PC-9 (cell line): ENCODE measurements at places on chromosomes 4 and X.
A peak's percentile ranks its signal among the peaks of the same experiment; 100 is the strongest.

- no peak for DNase-seq
Observed at GRCh38 chr4:101604976-101605375, 185.6 kb upstream of the BANK1 start.

GRCh38 chr4:186192066-186192612, 772 bp downstream of the CYP4V2 start:
- no peak for DNase-seq

DNA sequence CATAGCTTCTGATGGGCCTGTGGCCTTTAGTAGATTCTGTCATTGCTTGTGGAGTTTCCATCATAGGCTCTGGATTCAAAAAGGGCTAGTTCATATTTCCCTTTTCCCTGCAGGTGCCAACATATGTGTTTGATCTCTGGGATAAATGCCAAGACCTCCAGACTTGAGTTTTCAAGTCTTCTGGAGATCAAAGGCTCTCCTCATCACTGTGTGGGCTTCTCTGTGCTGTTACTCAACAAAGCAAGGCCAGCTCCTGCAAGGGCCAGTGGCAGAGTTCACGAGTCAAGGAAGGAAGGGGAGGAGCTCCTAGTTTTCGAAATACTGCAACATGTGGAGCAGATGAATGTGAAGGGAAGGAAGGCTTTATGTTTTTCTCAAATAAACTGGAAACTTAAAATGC, 62.7 kb upstream of the SCML1 start:
- no peak for DNase-seq

- DNase-seq, result peak; percentile 68
Observed at GRCh38 chrX:151082077-151082948, 94.1 kb upstream of the GPR50 start.

DNA sequence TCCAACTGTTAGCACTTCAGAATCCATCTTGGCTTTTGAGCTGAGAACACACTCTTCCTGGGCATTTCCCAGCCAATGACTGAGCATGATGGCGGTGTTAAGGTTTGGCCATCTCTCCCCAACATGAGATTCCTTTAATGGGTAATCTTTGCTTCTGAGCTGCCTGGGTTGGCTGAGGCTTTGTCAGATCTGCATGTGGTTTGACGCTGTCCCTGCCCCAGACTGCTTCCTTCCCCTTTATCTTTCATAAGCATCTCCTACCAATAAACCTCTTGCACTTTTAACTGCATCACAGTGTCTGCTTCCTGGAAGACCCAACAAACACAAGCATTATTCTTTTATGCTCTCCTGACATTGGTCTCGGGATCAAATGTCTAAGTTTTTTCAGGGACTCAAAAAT, 31.5 kb upstream of the DIPK2B start:
- no peak for DNase-seq

DNA sequence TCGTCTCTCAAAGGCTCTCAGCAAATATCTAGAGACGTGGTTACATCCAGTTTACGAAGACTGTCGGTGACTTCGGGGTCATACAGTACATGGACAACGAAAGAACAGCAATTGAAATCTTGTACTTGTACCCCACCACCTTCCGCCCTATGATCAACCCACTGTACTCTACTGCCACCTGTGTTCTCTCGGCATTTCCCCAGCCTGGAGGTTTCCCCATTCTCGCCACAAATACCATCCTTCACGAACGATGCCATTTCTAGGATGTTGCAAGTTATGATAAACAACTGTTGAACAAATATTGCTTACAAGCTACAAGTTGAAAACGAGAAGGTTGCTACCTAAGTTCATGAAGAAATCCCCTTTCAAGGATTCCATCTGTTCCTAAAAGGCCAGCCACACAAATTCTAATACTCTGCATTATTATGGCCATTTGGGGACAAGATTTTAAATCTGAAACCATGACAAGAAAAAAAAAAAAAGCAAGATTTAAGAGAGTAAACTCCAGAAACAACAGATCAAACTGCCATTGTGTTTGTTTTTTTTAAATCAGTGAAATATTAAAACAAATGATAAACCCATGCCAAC, 1.6 kb downstream of the APBB2 start:
- peak; percentile 58 for DNase-seq

GRCh38 chr4:8374851-8375649, 65.5 kb downstream of the ACOX3 start:
- no peak for DNase-seq

GRCh38 chr4:96698831-96699230, 858.9 kb downstream of the PDHA2 start:
- no peak for DNase-seq

DNA sequence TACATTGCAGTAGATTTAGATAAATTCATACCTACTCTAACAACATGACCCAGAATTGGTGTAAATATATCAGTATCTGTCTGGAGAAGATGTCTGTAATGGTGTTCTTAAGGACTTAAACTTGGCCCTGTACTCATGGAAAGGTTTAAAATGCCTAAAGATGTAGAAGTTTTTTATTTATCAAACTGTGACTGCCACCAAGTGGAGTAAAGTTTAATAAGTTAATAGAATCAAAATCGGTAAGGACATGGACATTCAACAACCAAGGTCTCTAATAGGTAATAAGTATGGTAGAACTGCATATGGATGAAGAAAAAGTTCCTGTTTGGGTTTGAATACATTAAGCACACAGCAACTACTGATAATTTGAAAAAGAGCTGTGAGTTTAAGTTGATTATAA, 474.0 kb upstream of the NDST3 start:
- no peak for DNase-seq

GRCh38 chrX:78321809-78322208, 5.6 kb downstream of the CYSLTR1 start:
- no peak for DNase-seq

DNA sequence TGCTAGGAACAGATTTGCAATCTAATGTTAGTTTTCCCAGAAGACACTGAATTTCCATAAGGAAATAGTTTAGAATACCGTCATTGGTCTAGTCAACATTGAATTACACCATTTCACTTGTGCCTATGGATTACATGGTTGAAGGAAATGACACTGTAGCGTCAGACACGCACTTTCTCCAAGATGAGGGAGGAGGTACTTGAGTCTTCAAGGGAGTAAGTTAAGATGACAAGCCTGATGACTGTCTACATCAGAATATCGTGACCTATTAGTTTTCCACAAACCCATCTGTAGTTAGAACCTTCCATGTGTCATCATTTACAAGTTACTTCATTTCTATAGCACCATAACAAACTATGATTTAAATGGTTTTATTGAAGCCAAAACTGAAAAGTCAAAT, 153.7 kb downstream of the AMELX start:
- no peak for DNase-seq

DNA sequence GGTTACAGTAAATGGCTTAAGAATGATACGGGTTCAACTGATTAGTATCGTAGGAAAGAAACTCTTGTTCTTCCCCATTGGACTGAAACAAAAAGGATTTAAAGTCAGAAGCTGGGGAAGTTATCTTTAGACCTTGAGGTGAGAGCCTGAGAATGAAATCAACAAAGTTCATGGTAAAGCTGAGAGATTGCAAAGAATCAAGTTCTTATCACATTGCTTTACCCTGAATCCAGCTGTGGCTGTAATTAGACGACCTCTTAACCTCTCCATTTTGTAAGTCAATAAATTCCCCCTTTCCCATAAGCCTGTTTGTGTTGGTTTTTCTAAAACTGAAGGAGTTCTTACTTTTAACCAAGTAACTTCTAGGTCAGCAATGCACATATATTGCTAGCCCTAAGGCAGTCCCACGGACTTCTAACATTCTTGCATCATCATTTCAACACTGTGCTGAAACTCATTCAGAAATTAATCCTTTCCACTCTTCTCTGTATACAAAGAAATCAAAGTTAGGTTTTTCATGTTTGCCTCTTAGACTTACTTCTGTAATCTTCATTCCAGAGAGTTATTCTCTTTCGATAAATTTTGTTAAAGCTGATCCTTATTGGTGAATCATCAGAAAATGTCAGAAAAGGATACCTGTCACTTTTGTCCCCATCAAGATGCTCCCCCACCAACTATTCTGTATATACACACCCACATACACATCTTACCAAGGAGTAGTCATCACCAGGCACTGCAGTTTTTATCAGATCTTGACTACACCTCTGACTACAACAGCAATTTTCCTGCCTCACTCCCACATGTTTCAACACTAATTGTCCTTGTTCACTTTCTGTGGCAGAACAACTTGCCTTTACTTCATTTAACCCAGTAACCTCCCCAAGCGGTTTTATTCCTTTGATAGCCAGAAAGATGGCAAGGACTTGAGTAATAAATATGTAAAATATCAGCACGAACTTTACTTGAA, 77.9 kb upstream of the STK26 start:
- no peak for DNase-seq

GRCh38 chrX:71912156-71912555, 1.5 kb downstream of the NHSL2 start:
- DNase-seq, result no peak

GRCh38 chrX:3271834-3272186, 74.6 kb downstream of the MXRA5 start:
- DNase-seq, result no peak

DNA sequence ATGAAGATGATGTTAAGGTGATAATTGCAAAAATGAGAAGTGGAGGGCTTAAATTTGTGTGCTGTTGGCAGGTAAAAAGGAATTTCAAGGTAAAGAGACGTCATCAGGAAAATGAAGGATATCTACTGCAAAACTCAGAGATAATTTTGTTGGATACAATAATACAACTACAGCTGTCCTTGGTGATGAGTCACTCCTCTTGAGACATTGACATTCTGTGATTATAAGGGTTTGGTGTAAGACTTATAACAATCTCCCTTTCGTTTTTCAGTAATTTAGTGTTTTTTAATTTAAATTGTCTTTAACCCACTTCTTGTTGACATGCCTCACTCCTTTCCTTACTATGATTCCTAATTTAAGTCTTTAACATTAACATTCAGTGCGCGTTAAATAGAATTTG, 1074.1 kb upstream of the SLIT2 start:
- DNase-seq, result no peak

DNA sequence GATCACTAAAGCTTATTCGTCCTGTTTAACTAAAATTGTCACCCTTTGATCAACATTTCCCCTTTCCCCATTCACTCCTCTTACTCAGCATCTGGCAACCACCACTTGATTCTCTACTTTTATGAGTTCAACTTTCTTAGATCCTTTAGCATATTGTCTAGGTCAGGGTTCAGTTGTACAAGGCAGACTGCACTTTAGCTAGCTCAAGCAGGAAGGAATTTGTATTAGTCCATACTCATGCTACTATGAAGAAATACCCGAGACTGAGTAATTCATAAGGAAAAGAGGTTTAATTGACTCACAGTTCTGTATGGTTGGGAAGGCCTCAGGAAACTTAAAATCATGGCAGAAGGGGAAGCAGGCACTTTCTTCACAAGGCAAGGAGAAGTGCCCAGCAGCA, 44.3 kb downstream of the TASL start:
- DNase-seq, result peak; percentile 39

DNA sequence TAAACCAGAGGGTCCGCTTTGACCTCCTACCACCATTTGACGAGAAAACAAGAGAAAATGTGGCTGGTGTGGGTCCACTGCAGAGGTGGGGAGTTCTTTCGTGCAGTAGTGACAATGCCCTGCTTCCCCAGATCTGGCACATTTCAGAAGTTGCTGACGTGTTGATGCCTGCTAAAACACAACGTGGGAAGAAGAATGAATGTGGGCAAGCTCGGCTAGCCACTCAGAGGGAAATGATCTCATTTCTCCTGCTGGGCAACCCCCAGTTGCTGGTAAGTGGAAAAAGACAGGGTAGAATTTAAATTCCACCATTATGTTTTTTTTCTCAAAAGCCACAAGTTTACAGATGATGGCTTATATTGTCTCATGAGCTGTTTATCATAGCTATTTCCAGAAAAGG, 77.9 kb downstream of the LUZP4 start:
- no peak for DNase-seq

DNA sequence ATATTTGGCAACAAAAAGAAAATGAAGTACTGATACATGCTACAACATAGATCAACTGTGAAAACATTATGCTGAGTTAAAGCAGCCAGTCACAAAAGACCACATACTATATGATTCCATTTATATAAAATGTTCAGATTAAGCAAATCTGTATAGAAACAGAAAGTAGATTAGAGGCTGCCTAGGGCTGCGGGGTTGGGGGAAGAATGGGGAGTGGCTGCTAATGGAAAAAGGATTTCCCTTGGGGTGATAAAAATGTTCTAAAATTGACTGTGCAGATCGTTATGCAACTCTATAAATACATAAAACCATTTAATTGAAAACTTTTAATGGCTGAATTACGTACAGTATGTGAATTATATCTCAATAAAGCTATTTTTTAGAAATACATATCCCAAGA, 46.8 kb downstream of the NEK1 start:
- DNase-seq, result no peak

- peak; percentile 67 for DNase-seq
Observed at GRCh38 chr4:56696056-56696455, 15.0 kb upstream of the HOPX start.

GRCh38 chr4:1417522-1418390, 11.5 kb upstream of the NKX1-1 start:
- DNase-seq, result no peak

DNA sequence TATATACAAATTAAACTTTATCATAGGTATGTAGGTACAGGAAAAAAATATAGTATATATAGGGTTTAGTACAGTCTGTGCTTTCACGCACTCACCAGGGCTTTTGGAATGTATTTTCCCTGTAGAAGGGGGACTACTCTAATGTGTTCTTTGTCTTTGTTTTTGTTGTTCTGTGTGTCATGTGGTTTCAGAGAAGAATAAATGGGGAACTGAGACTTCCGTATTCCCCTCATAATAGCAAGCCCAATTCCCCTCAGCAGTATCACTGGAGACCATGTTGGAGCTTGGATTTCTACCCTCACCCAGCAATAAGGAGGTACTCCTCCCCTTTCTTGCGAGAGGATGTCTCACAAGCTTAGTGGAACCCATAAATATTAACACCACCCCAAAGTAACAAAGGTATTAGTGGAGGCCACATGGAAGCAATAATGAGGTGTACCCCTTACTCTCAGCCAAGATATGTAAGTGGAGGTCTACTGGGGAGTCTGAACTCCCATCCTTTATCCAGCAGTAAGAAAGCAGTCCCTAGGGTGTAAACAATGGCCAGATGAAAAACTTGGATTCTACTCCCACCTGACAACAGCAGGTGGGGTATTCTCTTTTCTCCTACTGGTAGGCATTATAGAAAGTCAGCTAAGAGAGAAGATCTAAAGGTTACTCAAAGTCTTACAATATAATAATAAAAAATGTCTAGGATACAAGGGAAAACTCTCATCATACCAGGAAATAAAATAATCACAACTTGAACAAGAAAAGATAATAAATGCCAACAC, 805.4 kb upstream of the GALNTL6 start:
- no peak for DNase-seq

GRCh38 chr4:67109276-67109675, 436.0 kb downstream of the CENPC start:
- no peak for DNase-seq

DNA sequence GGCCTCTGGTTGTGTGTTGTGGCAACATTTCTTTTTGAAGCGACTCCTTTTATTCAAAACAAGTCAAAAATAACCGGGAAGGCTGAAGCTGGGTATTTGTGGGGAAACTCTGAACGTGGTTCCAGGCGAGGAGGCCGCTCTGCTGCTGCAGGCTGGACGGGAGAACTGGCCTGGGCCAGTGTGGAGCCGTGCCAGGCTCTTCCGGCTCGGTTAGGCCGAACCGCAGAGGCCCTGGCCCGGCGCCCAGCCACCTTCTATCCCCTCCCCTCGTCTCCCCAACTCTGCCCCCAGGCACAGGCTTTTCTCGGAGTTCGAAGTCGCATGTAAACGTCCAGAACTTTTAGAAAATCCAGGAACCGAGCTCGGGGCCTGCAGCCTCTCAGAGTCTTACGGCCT, 2.4 kb upstream of the BCOR start:
- DNase-seq, result peak; percentile 50
